CD4-positive, alpha-beta T cell treated with Interferon alpha-2 for 1 hour (primary cell): ENCODE measurements at places on chromosomes 2 and 18.

DNA sequence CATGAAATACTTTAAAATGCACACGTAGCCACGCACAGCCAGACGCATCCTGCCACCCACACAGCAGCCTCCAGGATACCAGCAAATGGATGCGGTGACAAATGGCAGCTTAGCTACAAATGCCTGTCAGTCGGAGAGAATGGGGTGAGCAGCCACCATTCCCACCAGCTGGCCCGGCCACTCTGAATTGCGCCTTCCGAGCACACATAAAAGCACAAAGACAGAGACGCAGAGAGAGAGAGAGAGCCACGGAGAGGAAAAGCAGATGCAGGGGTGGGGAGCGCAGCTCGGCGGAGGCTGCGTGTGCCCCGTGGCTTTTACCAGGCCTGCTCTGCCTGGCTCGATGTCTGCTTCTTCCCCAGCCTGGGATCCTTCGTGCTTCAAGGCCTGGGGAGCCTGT is 4.1 kb downstream of the INHBB start:
- DNase-seq = no peak

DNA sequence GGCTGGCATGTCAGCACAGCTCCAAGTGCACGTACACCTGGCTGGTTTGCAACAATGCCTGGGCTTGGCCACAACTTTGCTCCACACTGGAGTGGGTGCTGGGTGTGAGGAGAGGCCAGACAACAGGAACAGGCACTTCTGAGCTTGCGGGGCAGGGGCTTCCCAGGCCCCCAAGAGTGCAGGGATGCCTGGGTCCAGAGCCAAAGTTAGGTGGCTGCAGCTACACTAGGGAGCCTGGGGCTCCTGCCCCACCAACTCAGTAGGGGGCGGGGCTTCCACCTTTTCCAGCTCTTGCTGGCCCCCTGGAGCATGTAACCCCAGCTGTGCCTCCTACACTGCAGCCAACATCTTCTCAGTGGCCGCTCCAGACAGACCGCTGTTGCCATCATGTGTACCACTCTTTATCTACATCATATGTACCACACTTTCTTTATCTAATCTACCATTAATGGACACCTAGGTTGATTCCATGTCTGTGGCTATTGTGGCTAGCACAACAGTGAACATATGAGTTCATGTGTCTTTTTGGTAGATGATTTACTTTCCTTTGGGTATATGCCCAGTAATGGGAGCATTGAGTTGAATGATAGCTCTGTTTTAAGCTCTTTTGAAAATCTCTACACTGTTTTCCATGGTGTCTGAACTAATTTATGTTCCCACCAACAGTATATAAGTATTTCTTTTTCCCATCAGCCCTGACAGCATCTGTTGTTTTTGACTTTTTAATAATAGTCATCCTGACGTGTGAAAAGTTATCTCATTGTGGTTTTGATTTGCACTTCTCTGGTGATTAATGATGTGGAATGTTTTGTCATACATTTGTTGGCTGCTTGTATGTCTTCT is 87.9 kb downstream of the ZNF804A start:
- DNase-seq = no peak

DNA sequence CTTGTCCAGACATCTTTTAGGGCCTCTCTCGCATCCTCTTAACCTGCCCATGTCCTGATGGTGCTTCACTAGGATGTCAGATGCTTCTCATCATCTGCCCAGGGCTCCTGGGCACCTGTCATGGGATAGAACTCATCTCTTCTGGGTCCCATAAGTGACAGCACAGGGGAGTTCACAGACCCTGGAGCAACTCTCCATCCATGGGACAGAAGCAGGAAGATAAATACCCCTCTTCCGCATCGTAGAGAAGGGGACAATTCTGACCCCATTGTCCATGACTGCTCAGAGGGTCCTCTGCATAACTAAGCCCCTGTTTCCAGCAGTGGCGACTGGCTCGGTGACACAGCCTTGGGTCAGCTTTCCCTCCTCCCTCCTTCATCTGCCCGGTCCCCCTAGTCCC is 82.3 kb downstream of the TWIST2 start:
- DNase-seq = no peak

- no peak for DNase-seq
Observed at GRCh38 chr2:169653636-169654035, 40.6 kb downstream of the CFAP210 start.

GRCh38 chr2:40803900-40804299 is 352.0 kb upstream of the SLC8A1 start:
- DNase-seq = no peak
